ENCODE measurements at places on chromosomes 11 and 22.

DNA sequence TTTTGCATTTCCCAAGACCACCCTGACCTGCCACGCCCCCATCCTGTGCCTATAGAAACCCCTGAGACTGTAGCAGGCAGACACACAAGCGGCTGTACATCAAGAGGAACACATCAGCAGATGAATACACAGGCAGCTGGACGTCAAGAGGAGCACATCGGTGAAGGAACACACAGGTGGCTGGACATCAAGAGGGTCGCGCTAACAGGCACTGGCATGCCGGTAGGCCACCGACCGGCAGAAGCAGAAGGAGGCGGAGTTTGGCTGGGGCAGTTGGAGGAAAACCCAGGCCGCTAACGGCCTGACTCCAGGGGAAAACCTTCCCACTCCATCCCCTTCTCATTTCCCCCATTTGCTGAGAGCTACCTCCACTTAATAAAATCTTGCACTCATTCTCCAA lies 5.4 kb upstream of the IPO7 start:
- DNase-seq = no peak

- no peak for DNase-seq
Measured at GRCh38 chr11:25727944-25728343, 604.0 kb upstream of the ANO3 start.

DNA sequence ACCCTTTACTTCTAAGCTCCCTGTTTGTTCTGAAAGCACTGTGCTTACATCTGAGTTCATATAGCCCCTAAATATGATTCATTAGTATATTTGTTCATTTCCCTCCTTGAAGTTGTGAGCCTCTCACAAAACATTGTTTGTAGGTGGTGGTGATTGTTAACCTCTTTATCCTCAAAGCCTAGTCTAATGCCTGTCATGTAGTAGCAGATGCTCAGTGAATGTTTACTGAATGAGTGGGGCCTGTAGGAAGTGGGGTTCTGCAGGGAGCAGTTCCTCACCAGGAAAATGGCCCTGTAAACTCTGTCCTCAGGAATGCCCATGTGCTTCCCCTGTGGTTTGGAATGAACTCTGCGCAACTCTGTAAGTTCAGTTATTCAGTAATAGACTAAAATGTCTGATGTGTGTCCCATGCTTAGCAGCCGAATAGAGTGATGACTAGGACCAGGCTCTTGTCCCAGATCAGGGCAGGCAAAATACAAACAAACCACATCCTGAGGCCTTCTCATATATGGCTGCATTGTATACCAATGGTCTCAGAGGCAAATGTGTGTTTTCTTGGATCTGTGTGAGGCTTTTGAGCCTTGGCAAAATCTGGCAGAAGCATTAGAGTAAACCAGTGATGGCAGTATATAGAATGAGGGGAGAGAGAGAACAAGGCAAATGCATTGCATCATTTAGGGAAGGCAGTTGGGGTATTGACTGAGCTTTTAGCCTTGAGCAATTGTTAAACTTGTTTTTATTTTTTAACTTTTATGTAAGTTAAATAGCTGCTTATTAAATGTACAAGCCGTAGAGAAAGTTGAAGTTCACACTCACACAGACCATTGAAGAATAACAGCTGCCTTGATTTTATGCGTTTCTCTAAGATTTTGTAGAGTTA lies 91.4 kb upstream of the BIRC3 start:
- no peak for DNase-seq

DNA sequence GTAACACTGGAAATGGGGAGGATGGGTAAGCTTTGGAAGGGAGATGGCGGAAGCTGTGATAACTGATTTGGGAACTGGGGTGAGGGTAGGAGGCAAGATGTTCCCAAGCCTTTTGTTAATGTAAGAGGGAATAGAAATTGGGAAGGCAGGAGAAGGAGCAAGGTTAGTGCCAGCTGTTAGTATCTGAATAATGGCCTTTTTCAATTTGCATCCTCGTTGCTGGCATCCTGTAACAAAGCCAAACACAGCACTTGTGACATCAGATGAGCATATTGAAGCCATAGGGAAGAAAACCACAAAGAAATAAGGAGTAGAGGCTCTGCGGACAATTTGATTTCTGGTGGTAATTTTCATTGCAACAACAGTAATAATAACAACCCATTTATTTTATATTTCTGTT lies 70.9 kb upstream of the CLMP start:
- no peak for DNase-seq

DNA sequence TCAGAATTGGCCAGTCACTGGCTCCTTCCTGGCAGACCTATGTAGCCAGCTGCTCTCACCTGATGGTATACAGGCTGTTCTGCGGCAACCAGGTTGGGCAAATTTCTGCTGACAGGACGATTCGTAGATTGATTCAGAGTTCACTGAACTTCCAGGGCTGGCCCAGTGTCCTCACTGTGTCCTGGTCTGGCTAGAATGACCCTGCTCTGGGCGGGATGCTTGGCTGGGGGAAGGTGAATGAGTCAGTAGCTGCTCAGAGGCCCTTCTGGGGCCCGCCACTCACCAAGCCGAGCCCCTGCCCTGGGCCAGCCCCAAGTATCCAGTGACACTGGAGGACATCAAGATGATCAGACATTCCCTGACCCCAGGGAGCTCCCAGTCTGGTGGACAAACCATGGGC lies 62.9 kb upstream of the WNT11 start:
- DNase-seq = no peak

GRCh38 chr11:43382614-43383013 lies 23.9 kb downstream of the TTC17 start:
- no peak for DNase-seq

- DNase-seq = no peak
Measured at GRCh38 chr11:10150800-10151199, 143.2 kb downstream of the SBF2 start.

- DNase-seq = no peak
Measured at GRCh38 chr11:32575070-32575469, 8.6 kb upstream of the EIF3M start.

DNA sequence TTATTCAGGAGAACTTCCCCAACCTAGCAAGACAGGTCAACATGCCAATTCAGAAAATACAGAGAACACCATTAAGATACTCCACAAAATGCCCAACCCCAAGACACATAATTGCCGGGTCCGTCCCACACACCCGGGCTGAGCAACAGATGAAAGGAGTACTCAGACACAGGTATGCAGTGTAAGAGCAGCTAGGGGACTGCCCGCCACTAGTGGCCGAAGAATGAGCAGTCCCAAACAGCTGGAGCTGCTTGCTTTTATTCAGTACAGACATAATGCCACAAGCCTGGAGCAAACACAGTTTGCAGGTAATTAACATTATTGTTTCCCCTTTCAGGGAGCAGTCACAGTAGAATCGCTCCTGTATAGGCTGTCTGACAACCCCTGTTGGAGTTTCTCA lies 364.6 kb downstream of the LUZP2 start:
- DNase-seq = no peak

- DNase-seq = no peak
Measured at GRCh38 chr11:11416502-11416901, 63.5 kb upstream of the CSNK2A3 start.

DNA sequence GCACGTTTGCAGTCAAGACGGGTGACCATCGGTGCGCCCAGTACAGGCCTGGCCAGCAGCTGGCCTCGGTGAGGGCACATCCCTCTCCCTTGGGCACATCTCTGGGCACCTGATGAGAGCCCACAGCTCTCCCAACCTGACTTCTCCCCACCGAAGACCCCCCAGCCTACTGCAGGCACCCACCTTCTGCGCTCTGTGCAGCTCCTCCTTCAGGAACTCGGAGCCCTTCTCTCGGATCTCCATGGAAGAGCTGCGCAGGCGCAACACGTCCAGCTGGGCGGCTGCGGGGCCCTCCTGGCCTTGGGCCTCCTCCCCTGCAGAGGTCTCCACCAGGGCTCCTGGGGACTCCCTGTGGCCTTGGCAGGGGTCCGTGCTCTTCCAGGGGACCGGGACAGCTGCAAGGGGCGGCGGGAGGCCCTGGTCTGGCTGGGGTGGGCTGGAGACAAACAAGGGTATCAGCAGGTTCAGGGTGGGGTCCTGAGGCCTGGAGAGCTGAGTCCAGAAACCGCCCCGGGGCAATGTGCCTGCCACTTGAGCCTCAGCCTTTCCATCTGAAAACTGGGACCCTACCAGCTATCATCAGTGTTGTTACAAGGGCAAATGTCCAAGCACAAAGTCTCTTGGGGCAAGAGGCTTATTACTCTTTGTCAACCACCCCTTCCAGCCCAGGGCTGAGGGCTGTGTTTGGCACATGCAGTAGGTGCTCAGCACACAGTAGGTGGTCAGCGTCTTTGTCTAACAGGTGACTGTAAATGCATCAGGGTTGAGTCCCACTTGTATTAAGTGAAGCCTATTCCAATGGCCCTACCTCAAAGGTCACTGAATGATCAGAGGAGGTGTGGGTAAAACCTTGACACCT lies 9.3 kb downstream of the RAB3IL1 start:
- no peak for DNase-seq

DNA sequence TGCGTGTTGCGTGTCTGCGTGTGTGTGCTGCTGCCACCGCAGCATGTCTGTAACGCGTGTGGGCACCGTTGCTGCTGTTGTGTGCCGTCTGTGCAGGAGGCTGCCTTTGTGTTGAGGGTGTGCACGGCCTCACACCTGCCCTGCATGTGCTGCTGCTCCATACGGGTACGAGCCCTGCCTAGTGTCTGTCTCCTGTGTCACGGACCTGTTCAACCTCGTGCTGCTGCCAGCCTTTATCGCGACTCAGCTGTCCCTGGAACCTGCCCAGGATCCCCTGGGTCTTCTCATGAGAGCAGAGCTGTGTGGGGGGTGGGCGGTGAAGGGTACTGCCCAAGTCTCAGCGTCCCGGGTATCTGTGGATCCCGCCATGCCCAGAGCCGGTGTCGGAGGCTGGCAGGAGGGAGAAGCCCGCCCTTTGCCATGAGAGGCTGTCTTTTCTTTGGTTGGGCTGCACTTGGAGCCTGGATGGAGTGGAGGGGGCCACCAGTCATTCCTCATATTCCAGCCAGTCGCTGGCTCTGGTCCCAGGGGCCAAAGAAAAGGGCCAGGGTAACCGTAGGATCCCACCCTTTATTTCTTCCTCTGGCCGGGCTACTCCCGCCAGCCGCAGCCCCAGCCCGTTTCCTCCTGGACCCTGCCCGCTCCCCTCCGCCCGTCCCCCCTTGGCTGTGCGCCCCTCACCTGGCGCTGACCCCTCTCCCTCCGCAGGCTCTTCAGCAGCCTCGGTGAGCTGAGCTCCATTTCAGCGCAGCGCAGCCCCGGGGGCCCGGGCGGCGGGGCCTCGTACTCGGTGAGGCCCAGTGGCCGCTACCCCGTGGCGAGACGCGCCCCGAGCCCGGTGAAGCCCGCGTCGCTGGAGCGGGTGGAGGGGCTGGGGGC lies 7.8 kb upstream of the ACR start:
- DNase-seq = no peak

DNA sequence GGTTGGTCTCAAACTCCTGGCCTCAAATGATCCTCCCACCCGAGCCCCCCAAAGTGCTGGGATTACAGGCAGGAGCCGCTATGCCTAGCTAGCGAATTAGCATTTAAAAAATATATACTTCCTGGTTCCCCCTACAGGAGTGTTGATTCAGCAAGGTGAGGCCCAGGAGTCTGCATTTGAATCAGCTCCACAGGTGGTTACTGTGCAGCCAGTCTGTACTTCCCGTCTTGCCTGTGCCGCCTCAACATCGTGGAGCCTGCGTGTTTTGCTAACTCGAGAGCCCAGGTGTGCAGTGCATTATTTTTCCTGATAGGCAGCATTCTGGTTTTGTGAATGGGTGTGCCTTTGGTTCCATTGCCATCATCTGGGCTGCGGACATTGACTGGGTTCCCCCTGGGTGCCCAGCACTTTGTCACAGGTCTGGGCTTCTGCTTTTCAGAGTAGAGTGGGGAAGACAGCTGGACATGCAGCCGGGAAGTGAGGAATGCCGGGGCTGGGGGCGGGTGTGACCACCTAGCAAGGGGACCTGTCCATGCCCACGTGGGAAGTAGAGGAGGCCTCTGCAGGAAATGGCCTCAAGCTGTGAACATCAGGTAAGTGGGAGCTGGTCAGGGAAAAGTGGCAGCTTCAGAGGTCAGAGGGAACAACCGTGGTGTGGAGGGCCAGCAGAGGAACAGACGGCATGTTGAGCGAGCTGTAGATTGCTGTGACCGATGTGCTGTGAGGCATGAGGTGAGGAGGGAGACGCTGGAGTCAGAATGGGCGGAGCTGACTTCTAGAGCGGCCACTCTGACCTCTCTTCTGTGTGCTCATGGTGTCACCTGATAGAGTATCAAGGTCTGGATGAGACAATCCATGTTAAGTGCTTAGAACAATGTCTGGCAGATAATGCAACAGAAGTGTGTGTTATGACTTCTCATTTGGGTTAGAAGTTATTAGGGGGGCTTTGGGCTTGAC lies 42.2 kb downstream of the PPFIA1 start:
- no peak for DNase-seq

DNA sequence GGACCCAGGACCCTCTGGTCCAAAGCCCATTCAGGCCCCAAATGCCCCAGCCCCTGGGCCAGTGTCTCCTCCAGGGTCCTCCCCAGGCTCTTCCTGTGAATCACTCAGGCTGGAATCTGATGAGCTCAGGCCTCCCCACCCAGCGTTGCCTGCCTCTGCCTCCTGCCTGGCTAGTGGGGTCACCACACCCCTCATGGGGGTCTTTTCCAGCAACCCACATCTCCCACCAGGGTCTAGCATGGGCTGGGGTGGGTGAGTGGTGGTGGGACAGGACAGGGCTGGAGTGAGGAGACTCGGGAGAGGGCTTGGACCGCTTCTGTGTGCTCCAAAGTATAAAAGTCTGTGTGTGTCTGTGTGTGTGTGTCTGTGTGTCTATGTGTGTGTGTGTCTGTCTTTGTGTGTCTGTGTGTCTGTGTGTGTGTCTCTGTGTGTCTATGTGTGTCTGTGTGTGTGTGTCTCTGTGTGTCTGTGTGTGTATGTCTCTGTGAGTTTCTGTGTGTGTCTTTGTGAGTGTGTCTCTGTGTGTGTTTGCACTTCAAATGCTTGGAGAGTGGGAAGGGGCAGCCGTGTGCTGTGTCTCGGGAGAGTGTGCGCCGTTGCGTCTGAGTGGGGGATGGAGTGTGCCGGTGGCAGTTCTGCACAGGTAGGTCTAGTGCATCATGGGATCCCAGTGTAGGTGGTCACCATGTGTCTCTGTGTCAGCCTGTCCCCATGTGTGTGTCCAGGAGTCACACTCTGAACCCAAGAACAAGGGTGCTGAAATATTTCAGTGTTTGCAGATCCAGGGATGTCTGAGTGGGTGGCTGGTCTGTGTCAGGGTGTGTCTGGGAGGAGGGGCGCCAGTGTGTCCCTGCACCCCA lies 8.8 kb downstream of the RIN1 start:
- DNase-seq = no peak

DNA sequence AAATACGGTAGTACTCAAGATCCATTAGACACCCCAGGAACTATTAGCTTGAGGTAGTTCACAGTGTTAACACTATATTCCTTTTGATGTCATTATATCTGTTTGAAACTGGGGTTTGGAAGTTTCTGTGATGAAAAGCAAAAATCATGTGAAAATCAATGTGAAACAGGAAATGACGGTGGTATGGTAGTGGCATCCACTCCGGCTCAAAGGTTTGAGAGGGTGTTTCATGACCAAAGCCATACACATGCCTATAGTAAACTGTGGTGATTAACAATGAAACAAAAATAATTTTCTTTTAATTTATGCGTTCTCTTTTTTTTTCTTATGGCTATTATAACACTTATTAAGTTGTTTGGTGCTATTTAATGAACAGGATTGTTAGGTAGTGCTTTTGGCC lies 10.9 kb downstream of the RAB38 start:
- DNase-seq = no peak

GRCh38 chr11:78428266-78428636 lies 10.6 kb upstream of the GAB2 start:
- no peak for DNase-seq
